ENCODE measurements at places on chromosomes 16 and 17. TPM values are rescaled to one million over a fixed set of nuclear protein-coding genes. Genes with fewer than 3 reads are reported as not detected.

DNA sequence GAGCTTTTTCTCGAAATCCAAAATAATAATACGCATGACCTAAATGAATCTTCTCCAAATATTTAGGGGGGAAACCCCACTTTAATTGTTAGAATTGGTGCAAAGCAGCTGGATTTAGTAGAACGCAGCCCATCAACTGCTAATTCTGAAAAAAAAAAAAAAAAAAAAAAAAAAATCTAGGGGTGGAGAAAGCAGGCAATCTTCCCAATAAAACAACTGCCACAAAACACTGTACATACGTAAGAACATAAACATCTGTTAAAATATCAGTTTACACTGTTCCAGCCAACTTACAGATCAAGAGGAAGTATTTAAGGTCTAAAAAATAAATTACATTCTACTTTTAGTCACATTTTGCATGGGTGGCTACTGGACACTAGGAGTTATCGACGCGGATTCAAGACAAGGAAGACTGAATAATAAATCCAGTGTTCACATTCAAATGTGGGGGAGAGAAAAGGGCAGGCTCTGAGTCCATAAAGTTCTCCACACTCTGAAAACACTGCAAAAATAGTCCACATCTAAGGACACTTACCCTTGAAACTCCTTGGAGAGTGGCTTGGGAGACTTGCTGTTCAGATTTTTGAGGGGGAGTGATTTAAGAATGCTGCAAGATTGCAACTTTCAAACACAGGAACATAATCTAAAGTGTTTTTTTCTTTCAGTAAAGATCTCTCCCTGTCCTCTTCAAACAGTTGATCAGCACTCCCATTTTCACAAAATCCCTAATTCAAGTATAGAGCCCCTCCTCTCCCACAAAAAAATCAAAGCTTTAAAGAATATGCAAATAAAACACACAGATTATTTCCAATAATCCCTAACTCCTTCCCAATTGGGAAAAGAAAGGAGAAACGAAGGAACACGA, 1.3 kb downstream of the APPBP2 start:
- no peaks in the 10 kb centered on the region for H3K4me1 ChIP-seq
- H3K27me3 ChIP-seq: no peaks in the 10 kb centered on the region
- no peak overlapping the region for H3K27ac ChIP-seq
- H3K36me3 ChIP-seq: no peaks in the 10 kb centered on the region

DNA sequence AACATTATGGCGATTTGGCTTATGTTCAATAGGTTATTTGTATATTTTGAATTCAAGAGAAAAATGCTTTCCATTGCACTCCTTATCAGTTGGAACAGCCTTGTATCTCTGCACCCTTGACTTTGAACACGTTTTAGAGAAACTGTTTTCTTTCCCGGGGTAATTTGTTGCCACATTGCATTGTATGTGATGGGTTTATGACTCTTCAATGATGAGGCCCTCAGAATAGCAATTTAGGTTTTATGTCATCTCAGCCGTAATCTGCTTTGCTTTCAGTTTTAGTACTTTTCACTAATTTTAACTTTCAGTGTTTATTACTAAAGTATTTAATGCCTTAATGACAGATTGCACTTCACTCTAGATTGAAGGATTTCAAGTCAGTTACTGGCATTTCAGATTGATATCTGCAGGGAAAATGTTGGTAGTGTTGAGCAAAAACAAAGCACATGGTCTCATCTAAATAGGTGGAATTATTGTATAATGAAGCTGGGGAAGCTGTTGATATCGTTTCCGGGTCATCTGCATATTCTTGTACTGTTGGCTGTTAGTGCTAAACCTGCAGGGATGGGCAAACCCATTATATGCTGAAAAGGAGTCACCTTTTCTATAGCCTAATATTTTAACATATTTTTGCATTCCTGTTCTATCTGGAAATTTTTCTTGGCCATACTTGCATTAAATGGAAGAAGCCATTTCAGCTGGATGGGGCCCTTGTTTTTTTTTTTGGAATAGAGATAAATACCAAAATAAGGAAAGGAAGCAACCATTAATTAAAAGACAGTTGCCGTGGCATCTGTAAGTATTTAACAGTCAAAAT, 2.0 kb downstream of the LUC7L3 start:
- no peaks in the 10 kb centered on the region for H3K27me3 ChIP-seq
- peaks cover 31% of the 10 kb centered on the region for H3K4me1 ChIP-seq
- no peak overlapping the region for H3K4me3 ChIP-seq
- peak overlapping the region; percentile 99 for H3K27ac ChIP-seq
- H3K36me3 ChIP-seq: no peaks in the 10 kb centered on the region

Gene CCDC40
- 3.8 TPM for polyA plus RNA-seq

GRCh38 chr17:50129353-50129727, 620 bp downstream of the SAMD14 start:
- no peak for DNase-seq
- peaks cover 19% of the 10 kb centered on the region for H3K4me1 ChIP-seq
- peaks cover 4% of the 10 kb centered on the region for H3K36me3 ChIP-seq
- no peak overlapping the region for H3K27ac ChIP-seq

GRCh38 chr17:10792151-10792550, 11.7 kb downstream of the TMEM238L start:
- DNase-seq: peak; percentile 69
- peak overlapping the region; percentile 73 for H3K27ac ChIP-seq
- H3K27me3 ChIP-seq: no peaks in the 10 kb centered on the region
- no peak overlapping the region for H3K4me3 ChIP-seq
- H3K36me3 ChIP-seq: peaks cover 6% of the 10 kb centered on the region

DNA sequence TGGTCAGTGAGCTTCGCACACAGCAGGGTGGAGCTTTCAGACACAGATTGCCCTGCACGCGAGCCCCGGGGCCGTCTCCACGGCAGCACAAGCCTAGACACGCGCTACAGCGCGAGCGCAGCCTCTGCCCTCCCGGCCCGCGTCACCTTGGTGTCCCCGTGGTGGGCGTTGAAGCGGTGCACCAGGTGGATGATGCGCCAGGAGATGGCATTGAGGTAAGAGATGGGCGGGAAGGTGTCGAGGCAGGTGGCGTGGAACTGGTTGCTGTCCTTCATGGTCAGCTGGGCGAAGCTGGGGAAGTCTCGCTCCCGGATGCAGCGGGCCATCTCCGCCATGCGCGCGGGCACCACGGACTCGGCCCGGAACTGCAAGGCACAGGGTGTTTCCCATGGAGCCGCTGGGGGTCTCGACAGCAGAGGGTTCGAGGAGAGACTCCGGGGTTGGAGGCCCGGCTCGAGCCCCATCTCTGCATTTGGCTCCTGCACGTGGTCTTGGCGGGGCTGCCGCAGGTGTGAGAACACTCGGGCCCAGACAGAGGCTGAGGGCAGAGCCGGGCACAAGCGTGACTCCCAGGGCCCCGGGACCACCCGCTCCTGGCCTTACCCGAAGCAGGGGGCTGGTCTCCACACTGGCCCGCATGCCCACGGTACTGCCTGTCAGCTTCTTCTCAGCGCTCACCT, 4.3 kb upstream of the CYBA start:
- no peak overlapping the region for H3K27ac ChIP-seq
- no peak for DNase-seq
- H3K27me3 ChIP-seq: no peaks in the 10 kb centered on the region

Gene RBFOX1
- 0.30 TPM for polyA plus RNA-seq

DNA sequence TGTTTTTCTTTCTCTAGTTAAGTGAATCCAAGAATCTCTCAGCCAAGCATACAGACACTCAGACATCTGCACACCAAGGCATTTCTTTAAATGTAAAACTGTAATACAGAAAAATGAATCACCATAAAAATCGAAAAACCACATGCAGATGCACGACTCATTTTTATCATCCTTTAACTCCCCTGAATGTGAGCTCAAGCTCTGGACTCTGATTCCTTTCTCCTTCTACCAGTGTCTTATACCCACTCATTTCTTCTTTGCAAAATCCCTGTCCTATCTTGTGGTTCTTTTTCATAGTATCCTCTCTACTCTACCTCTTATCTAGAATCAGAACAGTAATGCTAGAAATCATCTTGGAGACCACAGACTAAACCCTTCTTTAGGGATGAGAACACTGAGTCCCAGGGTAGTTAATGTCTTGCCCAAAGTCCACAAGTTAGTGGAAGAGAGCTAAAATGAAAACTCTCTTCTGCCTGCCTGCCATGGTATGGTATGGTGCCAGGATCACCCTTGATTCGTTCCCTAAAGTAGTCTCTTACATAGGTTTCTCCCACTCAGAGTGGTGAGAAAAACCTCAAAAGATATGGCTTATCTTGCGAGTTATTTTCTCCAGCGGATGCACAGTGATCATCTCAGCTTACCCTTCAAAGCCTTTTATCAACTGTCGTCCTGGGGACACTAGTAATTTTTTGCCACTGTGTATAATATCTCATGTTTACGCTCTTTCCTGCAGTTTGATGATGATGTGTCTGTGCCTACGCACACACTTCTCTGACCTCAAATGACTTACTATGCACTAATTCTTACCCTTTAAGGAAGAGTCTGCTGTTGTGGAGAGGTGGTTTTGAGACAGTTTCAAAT, 30.2 kb downstream of the BRD7 start:
- no peak overlapping the region for H3K4me3 ChIP-seq
- H3K36me3 ChIP-seq: peaks cover 11% of the 10 kb centered on the region
- no peaks in the 10 kb centered on the region for H3K4me1 ChIP-seq
- no peaks in the 10 kb centered on the region for H3K27me3 ChIP-seq

DNA sequence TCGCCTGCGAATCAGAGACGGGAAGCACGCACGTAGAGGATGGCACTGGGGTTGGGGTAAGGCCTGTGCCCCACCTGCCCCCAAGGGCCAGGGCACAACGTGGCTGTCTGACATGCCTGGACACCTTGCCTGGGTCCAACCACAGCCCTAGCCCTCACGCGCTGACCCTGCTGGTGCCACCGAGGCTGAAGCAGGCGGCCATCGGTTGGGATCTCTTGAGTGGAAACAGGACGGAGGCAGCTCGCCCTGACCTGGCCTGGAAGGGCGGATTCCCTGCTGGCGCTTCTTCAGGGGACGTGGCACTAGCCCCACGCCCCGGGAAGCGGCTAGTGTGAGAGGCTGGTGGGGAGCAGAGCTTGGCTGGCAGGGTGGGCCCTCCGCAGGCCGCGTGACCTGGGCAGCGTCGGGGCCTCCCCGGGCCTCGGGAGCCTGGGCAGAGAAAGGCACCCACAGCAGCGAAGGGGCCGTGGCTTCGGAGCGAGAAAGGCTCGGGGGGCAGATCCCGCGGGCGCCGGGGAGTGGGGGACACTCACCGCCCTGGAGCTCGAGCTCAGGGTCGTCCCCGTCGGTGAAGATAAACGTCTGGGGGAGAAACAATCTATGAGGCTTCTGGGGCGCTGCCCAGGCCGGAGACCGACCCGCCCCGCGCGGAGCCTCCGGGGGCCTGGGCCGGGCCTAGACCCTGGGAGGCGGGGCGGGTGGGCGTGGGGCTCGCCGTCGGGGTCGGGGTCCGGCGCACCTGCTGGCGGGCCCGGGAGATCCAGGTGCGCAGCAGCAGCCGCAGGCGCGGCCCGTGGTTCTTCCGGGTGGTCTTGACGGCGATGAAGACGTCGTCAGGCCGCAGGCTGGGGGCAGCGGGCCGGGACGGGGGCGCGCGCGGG, 610 bp downstream of the RFNG start:
- no peak overlapping the region for H3K27ac ChIP-seq
- no peaks in the 10 kb centered on the region for H3K27me3 ChIP-seq

Gene GPR142
- 0.93 TPM for polyA plus RNA-seq

Gene GRAP
- 8.1 TPM for polyA plus RNA-seq

Data from small intestine (tissue), 16 donors.